ENCODE measurements at places on chromosomes 2 and 18.

DNA sequence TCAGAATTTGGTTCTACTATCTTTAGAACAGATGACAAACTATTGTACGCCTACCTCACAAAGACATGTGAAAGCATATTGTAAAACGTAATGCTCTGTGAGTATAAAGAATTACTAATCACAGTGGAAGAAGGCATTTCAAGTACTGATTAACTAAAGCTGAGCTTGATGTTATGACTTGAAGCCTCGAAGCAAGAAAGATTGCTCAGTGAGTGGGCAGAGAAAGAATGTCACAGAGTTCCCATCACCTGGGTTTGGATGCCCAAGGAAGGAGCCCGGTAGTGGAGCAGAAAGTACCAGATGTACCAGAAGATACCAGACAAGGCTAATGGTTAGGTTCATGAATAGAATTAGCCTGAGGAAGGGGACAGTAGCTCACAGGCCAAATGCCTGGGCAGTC lies 39.5 kb upstream of the FAM110C start:
- no peak for DNase-seq

DNA sequence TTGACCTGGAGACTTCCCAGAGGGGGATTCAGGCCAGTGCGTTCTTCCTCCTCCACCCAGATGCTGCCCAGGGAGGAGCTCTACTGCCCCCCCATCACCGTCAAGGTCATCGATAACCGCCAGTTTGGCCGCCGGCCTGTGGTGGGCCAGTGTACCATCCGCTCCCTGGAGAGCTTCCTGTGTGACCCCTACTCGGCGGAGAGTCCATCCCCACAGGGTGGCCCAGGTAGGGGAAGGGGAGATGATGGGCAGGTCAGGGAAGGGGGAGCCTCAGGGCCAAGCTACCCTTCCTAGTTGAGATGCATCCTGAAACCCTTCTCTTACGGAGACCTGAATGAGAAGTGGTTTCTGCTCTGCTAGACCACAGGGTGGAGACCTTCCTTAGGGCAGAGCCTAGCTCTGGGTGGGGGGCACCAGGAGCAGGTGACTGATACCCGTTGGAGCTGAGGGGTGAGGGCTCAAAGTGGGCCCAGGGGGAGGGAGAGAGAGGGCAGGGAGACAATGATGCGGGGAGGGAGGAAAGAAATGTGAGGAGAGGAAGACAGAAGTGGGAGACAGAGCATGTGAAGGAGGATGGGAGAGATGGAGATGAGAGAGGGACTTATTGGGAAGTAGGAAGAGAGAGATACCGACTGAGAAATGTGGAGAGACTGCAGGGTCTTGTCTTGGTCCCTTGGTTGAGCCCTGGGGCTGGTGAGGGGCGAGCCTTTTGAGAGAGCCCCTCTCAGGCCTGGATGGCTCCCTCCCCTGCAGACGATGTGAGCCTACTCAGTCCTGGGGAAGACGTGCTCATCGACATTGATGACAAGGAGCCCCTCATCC lies 159.4 kb downstream of the DYSF start:
- DNase-seq = peak; percentile 9

GRCh38 chr2:98607104-98607503 lies 1.2 kb downstream of the COA5 start:
- DNase-seq = no peak

- DNase-seq = no peak
Observed at GRCh38 chr2:70558195-70558808, 4.7 kb upstream of the TGFA start.

DNA sequence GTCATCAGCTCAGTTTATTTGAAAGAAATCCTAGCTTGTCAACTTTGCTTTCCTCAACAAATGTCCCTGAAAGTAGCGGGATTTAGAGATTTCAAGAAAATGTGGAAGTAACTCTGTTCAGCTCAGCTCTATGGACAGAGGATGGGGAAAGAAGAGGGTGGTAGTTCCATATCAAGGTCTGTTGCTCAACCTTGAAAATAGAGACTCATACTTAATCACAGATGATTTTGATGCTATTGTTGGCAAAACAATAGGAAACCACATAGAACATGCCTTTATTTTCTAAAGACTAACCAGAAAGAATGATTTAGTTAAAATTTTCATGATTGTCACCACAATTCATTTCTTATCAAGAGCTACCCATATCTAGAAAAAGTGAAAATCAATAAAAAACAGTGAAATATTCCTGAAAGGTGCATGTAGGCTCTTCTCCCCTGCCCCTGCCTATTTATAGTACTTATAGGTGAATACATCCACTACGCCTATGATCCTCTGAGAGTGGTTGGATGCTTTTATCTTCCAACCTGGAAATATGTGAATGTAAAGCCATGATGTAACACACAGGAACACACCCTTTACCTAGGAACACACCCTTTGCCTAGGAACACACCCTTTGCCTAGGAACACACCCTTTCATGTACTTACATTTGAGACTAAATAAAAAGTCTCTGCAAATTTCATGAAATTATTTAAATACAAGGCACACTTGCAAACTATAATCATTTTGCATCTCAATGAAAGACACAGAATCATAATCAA lies 65.8 kb downstream of the ETAA1 start:
- DNase-seq = no peak

Measured in psoas muscle (tissue), 8 donors.